ENCODE measurements at places on chromosomes 3 and 15.

DNA sequence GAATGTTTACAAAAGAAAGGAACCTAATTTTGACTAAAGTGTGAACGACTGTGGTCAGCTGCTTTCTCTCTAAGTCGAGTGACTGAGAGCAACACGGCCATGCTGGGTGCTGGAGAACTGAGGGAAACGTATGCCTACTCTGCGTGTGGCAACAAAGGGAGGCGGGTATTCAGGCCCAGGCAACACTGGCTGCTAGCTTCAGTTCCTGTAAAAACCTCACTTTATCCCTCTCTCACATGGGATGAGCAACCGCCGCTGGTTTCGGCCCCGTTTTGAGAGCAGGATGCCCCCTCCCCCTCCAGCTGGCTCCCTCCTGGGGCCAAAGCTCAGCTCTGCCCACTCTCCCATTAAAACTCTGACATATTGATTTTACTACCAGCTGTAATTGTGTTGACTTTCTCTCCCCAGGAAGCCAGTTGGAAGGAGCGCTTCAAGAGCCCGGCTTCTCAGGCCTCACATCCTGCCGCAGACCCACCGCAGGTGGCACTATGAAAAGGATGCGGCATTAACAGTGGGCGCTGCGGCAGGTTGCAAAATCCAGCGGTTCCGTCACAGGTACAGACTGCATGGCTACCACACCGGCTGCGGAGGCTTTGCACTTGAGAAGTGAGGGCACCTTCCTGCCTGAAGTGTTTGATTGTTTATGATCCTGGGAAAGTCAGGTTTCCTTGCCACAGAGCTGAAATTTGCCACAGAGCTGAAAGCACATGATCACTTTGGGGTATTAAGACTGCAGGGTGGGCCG, 12.7 kb downstream of the PLXND1 start:
- DNase-seq: no peak

DNA sequence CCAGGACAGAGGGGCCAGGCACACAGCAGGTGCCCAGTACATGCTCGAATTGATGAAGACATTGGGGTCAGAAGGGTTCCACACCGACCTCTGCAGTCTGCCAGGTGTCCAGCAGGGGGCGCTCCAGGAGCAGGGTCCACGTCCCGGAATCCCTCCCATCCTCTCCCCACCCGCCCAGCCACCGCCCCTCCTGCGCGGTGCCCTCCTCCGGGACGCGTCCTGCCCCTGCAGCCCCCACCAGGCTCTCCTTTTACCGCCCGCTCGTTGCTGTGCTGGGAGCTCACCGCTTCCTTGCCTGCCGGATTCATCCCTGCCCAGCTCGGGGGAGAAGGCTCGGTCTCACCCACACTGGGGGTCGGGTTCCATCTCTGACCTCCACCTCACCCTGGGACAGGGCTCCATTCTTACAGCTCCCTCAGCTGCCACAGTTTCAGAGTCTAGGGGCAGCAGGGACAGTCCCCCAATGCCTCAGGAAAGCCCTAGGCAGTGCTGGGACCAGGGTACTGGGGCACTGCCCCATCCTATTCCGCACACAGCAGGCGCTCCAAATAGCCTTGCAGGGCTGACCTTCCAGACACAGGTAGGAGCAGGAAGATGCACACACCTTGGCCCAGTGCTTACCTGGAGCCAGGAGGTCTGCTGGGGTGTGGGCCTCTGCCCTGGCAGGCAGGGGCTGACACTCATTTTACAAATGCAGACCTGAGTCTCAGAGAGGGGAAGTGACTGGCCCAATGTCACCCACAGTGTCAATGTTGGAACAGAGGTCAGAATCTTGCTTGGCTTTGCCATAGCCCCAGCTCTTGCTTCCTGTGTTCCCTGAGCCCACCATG, 31.0 kb downstream of the GRIP2 start:
- no peak for DNase-seq

GRCh38 chr3:188085584-188086560, 68.1 kb upstream of the LPP start:
- no peak for DNase-seq

DNA sequence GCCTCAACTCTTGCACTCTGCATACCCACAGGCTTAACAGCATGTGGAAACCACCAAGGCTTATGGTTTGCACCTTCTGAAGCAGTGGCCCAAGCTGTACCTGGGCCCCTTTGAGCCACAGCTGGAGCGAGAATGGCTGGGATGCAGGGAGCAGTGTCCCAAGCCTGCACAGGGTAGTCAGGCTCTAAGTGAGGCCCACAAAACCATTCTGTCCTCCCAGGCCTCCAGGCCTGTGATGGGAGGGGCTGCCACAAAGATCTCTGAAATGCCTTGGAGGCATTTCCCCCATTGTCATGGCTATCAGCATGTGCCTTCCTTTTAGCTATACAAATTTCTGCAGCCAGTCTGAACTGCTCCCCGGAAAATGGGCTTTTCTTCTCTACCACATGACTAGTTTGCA, 12.5 kb upstream of the CMSS1 start:
- no peak for DNase-seq

GRCh38 chr15:58063614-58064013, 1.9 kb downstream of the ALDH1A2 start:
- DNase-seq: no peak

DNA sequence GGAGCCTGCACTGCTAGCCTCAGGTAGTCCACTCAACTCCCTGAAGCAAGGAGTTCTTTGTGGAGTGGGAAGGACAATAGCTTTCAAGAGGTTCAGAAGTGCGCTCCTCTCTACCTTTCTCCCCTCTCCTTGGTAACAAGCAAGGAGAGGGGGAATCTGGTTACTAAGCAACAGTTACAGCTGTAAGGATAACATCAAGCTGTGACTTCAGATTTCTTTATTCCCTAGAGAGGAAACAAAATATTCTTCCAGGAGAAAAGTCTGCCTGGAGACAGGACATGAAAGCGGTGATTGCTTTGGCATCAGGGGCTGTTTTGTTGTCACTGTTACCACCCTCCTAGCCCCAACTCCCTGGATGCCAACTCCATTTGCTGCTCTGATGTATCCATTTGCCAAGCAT, 70.4 kb downstream of the TRANK1 start:
- DNase-seq: no peak

All from AG09319 (cell line).